ENCODE measurements at places on chromosomes 3 and 15.

DNA sequence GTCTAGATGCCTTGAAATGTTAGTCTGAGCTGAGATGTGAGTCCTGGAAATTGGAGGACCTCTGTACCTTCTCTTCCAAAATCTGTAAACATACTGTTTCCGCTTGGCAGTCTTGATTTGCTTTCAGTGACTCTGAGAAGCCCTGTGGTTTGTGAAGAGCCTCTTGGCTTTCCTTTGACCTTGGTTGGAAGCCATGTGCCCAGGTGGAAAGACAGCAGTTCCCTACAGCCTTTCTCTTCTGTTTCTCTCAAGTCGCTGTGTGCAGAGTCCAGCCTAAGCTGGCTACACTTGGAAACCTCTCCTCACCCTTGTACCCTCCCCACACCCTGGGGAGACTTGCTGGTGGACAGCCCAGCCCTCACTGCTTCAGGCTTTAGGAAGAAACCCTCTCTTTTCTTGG, 129.8 kb upstream of the CTDSPL start:
- DNase-seq, result no peak

- no peak for DNase-seq
Measured at GRCh38 chr3:195517030-195517429, 26.1 kb downstream of the PPP1R2 start.

DNA sequence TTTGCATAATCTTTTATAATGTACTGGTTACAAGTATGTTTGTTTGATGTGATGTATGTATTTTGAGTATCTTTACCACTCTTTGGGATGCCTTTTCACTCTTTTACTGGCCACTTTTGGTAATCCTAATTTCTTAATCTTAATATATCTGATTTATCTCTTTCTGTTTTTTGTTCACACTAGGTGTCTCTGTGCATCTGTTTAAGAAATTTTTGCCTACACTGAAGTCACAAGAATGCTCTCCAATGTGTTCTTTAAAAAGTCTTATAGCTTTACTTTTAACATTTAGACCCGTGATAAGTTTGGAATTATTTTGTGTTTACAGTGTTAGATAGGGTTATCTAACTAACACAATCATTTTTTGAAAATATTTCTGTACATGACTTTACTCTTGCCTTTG, 659.1 kb downstream of the SI start:
- DNase-seq, result no peak

GRCh38 chr15:67296188-67296587, 41.6 kb downstream of the IQCH start:
- no peak for DNase-seq

GRCh38 chr3:138942271-138942670, 4.7 kb downstream of the FOXL2 start:
- no peak for DNase-seq

- DNase-seq, result peak; percentile 67
Measured at GRCh38 chr15:67685008-67685599, 140.2 kb upstream of the SKOR1 start.

DNA sequence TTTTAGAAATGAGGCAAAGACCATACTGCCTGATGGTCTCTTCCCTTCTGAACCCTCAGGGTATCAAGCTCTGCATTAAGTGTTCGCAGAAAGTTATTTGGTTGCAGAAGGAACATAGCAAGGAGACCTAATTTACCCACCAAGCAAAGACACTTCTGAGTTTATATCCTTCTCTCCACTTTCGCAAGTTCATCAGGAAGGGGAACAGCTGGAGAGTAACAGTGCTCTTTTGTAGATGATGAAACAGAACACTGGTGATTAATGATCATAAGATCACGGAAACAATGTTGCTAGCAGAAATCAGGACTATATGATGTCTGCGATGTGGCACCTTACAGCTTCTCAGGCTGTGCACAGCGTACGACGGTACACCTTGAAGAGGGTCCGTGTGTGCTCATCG, 62.1 kb downstream of the NCEH1 start:
- no peak for DNase-seq

DNA sequence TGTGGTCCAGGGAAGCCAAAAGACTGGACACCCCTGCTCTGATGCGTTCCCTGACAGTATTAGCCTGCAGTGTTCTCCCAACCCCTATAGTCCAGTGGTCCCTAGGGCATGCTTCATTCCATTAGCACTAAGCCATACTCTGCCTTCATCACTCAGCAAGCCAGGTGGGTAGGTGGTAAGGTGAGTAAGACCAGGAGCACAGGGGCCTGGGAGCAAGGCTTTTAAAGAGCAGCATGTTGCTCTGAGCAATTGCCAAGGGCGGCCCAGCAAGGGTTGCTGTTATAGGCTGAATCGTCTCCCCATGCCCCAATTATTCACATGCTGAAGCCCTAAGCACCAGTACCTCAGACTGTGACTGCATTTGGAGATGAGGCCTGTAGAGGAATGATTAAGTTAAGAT, 11.0 kb downstream of the CXCR6 start:
- DNase-seq, result no peak

GRCh38 chr3:184693011-184693975, 18.6 kb downstream of the MAGEF1 start:
- DNase-seq, result peak; percentile 33

DNA sequence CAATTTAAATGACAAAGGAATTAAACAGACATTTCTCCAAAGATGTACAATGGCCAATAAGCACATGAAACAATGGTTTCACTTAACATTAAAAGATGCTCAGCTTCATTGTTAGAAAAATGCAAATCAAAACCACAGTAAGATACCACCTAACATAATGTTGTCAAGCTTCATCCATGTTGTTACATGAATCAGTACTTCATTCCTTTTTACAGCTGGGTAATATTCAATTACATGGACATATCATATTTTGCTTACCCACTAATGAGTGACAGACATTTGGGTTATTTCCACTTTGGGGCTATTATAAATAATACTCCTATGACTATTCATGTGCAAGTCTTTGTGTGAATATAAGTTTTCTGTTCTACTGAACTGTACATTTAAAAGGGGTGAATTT, 7.8 kb downstream of the SLC41A3 start:
- DNase-seq, result no peak

DNA sequence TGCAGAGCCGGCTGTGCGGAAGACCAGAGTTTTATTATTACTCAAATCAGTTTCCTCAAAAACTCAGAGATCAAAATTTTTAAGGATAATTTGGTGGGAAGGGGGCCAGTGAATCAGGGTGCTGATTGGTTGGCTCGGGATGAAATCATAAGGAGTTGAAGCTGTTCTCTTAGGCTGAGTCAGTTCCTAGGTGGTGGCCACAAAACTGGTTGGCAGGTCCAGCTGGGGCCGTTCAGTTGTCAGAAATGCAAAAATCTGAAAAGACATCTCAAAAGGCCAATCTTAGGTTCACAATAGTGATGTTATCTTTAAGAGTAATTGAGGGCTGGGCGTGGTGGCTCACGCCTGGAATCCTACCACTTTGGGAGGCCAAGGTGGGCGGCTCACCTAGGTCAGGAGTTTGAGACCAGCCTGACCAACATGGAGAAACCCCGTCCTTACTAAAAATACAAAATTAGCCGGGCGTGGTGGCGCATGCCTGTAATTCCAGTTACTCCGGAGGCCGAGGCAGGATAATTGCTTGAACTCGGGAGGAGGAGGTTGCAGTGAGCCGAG, 2.3 kb upstream of the ZNF589 start:
- no peak for DNase-seq

DNA sequence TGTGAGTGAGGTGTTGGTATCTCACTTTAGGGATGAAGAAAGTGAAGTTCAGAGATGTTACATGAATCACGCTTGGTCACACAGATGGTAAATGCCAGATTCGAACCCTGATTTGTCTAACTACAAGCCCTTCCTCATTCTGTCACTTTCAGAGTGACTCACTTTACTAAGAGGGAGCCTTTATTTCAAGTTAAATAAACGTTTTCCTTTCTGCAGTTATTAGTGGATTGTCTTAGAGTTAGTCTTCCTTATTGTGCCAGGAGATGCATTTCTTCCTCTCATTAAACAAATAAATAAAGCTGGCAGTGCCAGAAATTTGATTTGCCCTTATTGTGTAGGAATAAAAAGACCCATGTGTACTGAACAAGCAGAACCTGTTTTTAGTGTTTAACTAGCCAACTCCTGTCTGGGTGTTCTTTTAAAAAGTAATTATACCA, 162.5 kb downstream of the AKAP13 start:
- DNase-seq, result no peak

GRCh38 chr3:15899388-15899787, 101.6 kb upstream of the ANKRD28 start:
- peak; percentile 75 for DNase-seq

- no peak for DNase-seq
Measured at GRCh38 chr3:14699643-14700042, 24.7 kb downstream of the C3orf20 start.
